NCI-H2081 (cell line): ENCODE measurements at places on chromosomes 6 and 20.
A peak's percentile ranks its signal among the peaks of the same experiment; 100 is the strongest.

GRCh38 chr6:92538926-92539325 is 880.4 kb downstream of the EPHA7 start:
- DNase-seq: no peak

DNA sequence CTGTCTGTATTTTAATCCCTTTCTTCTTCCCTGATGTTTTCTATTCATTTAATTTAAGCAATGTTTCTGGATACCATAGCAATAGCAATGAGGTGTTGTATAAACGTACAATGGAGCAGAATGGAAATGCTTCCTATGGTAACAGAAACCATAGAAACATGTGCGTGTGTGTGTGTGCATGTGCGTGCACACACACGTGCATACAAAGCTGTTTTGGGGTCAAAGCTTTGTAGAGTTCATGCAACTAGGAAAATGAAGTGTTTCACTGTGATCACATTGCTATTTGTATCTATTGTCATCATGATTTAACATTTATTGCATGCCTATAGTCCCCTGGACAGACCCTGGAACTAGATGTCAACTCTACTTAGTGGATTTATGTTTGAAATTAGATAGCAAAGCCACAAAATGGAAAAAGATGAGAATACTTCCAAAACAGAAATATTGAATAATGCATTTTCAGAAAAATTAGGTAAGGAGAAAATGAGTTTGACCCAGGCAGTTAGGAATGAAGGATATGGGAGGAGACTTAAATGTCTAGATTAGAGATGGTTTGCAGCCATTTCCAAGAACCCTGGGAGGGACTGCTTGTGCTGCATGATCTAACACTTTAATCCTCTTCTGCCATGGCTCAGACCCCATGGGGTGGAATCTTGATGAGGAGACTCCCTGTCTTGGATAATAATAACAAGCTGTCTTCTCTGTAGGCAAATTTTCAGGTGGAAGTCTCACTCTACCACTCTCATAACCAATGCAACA is 124.4 kb downstream of the TRMT11 start:
- DNase-seq: no peak

DNA sequence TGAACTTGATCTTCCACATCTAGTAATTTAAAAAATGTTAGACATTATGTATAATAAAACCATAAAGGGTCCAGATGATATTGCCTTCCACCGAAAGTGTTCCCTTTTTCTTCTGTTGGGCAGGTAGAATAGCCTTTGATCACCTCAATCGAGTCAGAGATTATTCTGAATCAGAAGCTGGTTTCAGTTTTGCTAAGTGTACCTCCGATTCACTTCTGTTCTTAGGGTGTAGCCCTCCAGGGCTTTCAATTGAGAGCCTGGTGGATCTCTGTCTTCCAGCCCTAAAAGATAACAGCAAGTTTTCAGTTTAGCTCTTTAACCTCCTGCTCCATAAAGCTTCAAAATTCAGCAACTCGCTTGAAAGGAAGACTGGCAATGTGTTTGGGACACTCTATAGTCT is 21.1 kb upstream of the AIG1 start:
- DNase-seq: no peak

GRCh38 chr20:13778827-13779226 is 5.9 kb downstream of the ESF1 start:
- no peak for DNase-seq

- DNase-seq: no peak
Observed at GRCh38 chr6:134689177-134689576, 260.7 kb downstream of the ALDH8A1 start.

- DNase-seq: peak; percentile 22
Observed at GRCh38 chr6:44216677-44217331, at the start of gene MYMX. TSS of gene MYMX (plus strand) at chr6:44216926. CDS start at chr6:44217472, 546 bp downstream.

DNA sequence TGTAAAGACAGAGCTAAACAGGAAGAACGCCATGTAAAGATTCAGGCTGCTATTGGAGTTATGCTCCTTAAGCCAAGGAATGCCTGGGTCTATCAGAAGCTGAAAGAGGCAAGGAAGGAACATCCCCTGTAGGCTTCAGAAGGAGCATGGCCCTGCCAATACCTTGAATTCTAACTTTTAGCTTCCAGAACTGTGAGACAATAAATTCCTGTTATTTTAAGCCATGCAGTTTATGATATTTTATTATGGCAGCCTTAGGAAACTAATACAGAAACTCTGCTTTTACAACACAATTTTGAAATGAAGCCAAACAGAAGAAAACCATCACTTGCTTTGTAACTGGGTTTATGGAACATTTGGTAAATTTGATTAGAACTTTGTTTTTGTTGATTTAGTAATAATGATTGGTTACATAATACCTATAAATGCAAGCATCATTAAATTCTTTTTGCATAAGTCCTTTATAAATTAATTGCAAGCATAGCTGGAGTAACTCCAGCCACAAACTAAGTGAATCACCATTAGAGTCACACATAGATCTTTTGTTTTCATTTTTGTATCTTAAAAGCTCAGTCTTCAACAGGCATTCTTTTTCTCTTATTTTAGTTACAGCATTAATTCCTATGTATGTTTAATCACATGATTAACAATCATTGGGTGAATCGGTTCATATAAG is 33.5 kb upstream of the TSPYL1 start:
- no peak for DNase-seq
